ENCODE measurements at places on chromosomes 1 and 21.

DNA sequence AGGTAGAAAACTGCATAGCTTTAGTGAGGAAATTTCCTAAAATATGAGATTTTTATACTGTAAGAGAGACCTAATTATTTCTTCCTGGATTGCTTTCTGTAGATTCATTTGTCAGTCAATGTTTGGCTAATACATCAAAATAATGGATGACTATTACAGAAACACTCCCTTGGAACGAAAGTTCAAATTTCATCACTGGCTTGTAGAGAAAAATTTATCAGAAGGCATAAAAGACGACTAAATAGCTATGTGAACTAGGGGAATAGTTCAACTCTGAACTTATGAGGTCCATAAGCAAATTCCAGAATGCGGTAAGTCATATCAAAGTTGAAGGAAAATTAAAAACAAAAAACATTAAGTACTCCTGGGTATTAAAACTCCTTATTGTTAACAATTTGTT is 36.0 kb downstream of the WNT2B start:
- no peak for DNase-seq

GRCh38 chr1:215475796-215476481 is 91.2 kb upstream of the KCTD3 start:
- no peak for DNase-seq

DNA sequence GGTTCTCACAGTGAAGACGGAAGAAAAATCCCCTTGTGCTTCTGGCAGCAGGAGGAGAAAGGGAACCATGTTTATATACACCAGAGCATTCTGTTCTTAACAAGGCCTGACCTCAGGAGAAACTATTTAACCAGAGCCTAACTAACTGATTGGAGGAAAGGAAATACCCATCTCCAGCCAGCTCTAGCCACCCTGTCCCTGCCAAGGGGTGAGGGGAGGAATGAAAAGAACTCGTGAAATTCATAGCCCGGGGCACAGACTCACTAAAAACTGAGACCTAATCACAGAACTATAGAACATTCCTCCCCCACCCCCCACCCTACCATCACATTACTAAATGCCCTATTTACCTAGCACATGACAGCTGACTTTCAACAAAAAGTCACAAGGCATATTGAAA is 65.0 kb downstream of the KCNH1 start:
- no peak for DNase-seq

DNA sequence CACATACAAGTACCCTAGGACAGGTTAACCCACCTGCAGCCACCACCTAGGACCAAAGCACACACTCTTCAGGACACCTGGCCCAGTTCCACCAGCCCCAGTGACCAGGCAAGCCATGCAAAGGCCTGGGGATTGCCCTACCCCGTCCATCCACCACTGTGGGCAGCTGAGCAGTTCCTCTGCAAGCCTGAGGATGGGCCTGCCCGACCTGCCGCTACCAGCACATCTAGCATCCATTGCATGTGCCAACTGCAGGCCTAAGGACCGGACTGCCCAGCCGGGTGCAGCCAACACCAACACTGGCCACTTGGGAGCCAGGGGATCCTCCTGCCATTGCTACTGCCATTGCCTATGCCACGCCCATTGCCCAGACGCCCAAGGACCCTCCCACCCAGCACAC is 558.3 kb downstream of the SMYD3 start:
- DNase-seq: no peak

DNA sequence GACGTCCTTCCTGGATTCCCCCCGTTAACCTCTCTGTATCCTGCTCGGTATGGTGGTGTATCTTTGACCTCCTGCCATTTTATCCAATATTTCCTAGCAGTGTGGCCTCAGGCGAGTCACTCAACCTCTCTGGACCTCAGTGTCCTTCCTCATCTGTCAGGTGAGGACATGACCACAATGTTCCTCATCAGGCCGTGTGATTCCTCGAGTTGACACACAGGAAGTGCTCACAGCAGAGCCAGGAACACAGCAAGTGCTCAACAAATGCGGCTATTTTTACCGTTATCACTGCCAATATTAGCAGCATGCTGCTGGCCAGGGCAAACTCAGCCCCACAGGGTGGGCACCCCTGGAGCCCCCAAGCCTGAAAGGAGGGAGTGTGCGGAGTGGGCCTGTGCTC is 450.2 kb downstream of the KIF26B start:
- DNase-seq: no peak

DNA sequence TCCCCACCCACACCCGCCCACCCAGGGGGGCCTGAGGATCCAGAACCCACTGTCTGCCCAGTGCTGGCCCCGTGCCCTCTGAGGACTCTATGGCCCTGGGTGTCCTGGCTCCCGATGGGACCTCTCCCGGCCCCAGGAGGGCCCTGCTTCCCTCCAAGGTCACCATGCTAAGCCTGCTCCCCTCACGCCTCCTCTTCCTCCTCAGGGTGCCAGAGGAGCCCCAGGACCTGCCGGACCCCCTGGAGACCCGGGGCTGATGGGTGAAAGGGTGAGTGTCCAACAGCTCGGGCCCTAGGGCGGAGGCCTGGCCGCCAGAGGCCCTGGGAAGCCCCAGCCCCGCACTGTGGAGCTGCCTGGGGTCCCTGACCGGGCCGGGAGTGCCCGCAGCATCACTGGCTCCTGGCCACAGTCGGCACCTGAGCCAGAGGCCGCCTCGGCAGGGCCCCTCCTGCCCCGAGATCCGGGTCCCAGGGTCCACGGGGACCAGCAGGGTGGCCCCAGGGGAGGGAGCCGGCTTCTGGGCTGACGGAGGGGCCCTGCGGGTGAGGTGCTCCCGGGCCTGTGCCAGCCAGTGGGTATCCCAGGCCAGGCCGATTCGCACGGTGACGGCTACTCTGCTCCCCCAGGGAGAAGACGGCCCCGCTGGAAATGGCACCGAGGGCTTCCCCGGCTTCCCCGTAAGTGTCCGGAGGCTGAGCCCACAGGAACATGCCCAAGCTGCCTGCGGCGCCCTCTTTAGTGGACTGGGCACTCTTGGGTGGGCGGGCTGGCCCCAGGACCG is 16.1 kb downstream of the COL6A1 start:
- no peak for DNase-seq

- no peak for DNase-seq
Measured at GRCh38 chr1:174975764-174976163, 24.0 kb upstream of the CACYBP start.

DNA sequence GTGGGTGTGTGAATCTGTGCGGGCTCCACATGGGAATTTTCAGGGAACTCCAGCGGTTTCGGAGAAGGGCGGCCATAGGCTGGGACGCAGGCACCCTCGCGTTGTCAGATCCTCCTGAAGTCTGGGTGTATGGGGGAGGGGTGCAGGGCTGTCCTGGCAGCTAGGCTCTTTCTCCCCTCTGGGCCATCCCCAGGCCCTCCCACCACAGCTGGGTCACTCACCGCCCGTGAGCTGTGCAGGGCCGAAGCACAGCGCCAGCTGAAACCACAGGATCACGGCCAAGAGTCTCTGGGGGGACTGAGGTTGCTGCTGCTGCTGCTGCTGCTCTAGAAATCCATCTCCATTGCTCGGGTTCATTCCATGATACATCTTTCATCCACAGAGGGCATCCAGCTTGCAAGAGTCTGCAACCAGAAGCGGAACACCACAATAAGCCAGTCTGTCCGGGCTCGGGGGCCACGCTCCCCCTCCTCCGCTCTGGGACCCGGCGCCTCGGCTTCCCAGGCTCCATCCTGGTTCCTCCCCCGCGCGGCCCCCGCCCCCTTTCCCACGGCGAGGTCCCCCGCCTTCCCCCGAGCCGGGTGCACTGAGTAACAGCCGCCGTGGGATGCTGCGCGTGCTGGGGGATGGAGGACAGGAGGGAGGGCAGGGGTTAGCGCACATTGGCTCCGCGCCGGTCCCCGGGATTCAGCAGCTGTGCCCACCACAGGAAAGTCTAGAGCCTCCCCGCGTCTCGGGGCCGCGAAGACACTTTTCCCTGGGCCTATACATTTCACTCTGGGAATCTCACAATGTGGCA is 720 bp downstream of the SUSD4 start:
- DNase-seq: no peak

DNA sequence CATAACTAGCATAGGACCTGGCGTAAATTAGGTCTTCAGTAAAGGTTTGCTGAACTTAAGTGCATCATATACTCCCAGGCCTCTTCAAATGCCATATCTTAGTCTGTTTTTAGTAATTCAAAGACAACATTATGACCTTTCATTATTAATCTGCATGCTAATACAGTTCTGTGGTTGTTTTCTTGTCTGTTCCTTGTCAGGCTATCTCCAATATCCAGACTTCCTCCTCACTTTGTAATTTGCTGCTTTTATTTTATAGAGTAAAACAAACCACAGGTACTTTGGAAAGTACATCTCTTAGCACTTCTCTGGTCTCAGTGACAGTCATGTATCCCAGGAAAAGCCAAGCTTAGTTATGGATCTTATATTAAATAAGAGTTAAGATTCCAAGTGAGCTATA is 65.1 kb upstream of the BMP8A start:
- no peak for DNase-seq

DNA sequence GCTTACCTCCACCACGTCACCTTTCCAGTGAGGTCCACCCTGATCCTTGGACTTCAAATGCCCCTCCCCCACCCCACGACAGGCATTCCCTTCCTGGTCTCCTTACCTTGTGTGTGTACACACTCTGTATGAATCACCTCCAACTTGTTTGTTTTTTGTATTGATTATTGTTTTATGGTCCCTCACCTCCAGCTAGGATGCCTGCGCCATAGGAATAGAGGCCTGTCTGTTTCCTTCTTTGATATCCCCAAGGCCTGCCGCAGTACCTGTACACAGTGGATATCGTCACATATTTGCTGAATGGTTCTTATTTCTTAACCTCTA is 219.6 kb upstream of the POU3F1 start:
- no peak for DNase-seq

GRCh38 chr1:42348498-42348897 is 13.5 kb upstream of the FOXJ3 start:
- no peak for DNase-seq

DNA sequence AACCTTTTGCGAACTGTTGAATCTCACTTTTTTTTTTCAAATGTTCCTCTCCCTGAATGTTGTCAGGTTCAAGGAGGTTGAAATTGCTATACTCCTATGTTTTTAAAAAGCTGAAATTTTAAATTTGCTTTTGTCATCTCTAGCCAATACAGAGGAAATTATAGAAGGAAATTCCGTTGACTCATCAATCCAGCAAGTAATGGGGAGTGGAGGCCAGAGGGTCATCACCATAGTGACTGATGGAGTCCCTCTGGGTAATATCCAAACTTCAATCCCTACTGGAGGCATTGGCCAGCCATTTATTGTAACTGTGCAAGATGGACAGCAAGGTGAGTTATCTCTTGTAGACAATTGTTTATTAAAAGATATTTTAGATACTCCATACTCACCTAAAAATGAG is 36.3 kb downstream of the GABPB2 start:
- no peak for DNase-seq

DNA sequence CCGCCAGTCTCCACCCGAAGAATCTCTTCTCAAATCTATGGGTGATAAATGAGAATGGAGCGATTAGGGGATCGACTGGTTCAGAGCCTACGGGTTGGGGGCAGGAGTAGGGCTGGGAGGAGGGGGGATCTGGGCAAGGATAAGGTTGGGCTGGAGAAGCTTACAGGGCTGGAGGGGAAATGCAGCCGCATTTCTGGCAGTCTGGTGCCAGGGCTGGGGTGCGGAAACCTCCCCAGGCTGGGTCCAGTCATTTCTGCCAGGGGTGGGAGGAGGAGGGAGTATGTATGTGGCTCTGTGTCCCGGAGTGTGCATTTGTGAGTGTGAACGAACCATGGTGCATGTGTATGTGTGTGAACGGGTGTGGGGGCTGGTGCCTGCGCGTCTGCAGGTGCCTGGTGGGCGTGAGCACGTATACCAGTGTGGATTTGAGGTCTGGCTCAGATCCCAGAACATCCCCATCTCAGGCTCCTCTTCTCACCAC is 10.2 kb downstream of the C1orf216 start:
- no peak for DNase-seq

DNA sequence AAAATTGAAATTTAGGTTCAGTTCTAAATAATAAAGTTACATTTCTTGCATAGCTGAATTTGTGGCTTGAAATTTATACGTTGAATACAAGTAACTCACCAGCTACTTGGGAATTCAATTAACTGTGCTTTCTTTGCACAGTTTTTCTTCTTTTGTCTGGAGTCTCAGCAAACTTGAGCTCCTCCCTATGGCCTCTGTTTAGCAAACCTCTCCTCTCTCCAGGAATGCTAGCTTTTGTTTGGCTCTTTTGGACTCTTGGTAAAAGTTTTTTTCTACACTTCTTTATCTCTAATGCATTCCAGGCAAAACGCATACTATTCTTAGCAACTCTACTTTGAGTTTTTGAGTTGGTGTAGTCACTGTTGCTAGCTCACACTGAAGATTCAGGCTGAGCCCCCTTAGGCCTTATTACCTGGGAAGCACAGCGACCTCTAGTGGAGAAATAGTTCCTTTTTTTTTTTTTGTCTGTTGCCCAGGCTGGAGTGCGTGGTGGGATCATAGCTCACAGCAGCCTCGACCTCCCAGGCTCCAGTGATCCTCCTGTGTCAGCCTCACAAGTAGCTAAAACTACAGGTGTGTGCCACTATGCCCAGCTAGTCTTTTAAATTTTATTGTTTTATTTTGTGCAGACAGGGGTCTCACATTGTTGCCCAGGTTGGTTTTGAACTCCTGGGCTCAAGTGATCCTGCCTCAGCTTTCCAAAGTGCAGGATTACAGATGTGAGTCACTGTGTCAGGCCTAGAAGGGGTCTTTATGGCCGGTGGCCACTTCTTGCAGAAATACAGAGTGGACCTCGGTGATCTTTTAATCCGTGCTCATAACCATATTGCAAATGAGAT is 61.7 kb downstream of the CASQ2 start:
- DNase-seq: no peak

GRCh38 chr21:37339552-37339939 is 27.0 kb upstream of the DYRK1A start:
- no peak for DNase-seq

DNA sequence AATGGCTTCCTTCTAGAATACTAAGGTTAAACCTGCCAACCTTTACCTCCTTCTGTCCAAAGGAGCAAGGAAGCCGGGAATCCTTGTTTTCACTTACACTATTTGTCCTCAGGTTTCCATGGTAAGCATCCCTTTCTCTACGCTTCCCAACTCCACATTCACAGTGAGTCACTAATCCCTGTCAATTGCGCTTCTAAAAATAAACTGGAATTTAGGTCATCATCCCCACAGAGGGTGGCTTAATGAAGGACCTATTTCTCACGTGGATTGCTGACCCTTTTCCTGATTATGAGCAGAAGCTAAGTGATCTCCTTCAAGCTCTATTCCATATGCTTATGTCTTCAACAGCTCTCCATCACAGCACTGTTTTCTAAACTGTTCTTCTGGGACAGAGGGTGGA is 39.9 kb upstream of the ABCA4 start:
- DNase-seq: no peak

- DNase-seq: no peak
Measured at GRCh38 chr1:221794079-221794670, 52.3 kb upstream of the DUSP10 start.

- DNase-seq: no peak
Measured at GRCh38 chr1:154607106-154607608, 829 bp downstream of the ADAR start.

DNA sequence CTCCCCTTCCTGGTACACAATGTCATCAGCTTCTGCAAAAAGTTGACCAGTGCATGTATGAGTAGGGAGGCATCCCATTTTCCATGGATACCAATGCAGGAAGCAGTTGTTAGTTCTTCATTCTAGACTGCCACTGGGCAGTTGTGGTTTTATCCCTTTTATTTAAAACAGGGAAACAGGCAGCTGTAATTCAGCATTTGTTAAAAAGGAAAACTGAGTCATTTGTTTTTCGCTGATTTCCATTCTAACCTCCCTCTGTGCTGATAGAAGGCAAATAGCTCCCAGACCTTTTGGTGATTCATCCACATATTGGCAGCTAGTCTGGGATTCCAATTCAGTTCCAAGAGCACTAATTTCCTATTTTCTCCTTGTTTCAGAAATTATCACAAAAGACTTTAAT is 21.1 kb upstream of the ABCA4 start:
- no peak for DNase-seq
